Stimulated activated CD4-positive, alpha-beta T cell treated with anti-CD3 and anti-CD28 coated beads, Interleukin-4, amount 100 ng/mL, for 24 hours (primary cell): ENCODE measurements at places on chromosomes 16 and 17.
A peak's percentile ranks its signal among the peaks of the same experiment; 100 is the strongest.

DNA sequence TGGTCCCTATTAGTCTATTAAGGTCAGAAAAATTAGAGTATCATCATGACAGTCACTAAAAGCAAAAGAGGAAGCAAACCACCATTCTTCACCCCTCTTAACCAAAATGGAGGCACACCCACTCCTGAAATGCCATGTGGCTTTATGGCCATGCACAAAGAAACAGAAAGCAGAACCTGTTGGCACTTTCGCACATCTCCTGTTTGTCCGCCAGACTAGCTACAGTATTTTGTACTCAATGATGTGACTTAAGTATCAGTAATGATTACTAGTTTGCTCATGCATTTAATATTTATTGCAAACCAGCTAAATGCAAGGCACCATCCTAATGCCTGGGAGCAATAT lies 70.2 kb upstream of the GNAO1 start:
- DNase-seq = no peak

- DNase-seq = no peak
Observed at GRCh38 chr16:59759296-59759695, 1025.2 kb upstream of the GOT2 start.

DNA sequence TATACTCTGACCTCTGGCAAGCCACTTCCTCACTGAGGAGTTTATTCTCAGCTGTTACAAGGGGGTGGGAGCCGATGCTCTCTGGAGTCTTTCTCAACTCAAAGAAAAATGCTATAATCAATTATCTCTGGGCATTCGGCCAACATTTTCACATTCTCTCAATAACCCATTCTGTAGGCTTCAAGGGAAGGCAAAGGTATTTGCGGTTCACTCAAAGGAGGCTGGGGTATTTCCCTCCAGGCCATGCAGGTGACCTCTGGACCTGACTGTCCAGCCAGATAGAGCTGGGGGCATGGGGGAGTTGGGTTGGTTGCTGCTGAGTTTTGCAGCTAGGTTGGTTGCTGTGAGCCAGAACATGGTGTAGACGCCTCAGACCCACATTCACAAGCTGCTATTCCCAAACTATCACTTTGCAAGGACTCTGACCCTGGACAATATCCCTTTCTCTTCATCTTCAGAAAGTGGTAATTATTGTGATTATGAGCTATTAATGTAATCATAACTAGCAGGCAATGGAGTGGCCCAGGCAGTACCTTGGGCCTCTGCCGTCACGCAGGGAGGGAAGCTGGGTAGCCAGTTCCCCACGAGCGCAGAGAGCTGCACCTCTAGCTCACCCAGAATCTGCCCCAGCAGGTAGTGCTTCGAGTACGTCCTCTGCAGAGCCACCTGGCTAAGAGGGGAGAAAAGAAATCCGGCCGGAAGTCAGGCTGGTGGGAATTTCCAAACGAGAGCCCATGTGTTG lies 42.1 kb downstream of the AIPL1 start:
- no peak for DNase-seq

- peak; percentile 87 for DNase-seq
Observed at GRCh38 chr17:40531051-40531991, 29.9 kb upstream of the TNS4 start.

- DNase-seq = no peak
Observed at GRCh38 chr17:75634376-75634740, 1.1 kb downstream of the SMIM5 start.

GRCh38 chr16:877242-878071 lies 76.9 kb upstream of the GNG13 start:
- DNase-seq = no peak
